ENCODE measurements at places on chromosomes 2 and 18. TPM values are rescaled to one million over a fixed set of nuclear protein-coding genes. Genes with fewer than 3 reads are reported as not detected.

ST6GAL2 gene
- 0.92 TPM for total RNA-seq

DNA sequence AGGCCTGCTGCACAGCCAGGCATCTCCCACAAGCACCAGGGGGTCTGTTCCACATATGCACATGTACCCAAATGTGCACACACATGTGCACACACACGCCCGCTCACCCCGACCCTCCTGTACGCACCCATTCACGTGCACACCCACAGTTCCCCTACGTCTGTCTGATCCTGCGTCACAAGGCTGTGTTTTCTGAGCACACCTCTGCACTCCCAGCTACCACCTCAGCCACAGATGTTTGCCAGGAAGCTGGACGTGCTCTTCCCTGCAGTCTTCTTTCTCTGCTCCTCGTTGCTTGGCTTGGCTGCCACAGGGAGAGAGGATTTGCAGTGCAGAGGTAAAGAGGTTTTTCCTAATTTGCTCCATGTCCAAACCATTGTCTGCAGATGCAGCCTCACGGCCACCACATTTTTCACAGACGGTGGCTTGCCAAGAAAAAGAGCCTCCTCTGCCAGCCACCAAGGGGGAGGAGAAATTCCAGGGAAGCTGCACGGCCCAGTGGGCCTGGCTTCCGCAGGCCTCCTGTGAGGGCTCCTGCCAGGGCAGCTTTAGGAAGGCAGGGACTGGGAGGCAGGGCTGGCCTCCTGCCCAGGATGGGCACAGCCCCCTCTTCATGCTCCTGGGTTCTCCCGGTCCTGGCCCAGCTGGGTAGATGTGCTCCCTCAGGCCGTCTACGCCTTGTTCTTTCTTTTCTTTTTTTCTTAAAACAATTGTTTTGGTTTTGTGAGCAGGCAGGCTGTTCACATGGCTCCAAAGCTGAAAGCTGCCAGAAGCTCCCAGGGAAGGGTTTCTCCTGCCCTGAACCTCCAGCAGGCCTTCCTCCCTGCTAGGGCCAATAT, 29.3 kb upstream of the HS6ST1 start:
- peak; percentile 68 for DNase-seq

DNA sequence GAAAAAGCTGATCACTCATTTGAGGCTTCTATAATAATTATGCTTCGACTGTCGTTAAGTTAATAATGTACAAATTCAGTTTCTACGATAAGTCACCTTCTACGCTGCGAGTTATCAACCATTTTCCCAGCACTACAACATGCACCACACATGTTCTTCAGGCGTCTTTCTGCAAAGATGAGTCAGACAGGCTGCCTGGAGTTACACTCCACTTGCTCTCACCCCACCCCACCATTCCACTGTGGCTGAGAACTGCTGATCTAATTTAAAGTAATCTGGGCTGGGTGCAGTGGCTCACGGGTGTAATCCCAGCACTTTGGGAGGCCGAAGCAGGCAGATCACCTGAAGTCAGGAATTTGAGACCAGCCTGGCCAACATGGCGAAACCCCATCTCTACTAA, 218.6 kb downstream of the DYM start:
- DNase-seq, result no peak

MIB1 gene
- total RNA-seq, result 29.3 TPM

DSC2 gene
- 17.6 TPM for total RNA-seq

DNA sequence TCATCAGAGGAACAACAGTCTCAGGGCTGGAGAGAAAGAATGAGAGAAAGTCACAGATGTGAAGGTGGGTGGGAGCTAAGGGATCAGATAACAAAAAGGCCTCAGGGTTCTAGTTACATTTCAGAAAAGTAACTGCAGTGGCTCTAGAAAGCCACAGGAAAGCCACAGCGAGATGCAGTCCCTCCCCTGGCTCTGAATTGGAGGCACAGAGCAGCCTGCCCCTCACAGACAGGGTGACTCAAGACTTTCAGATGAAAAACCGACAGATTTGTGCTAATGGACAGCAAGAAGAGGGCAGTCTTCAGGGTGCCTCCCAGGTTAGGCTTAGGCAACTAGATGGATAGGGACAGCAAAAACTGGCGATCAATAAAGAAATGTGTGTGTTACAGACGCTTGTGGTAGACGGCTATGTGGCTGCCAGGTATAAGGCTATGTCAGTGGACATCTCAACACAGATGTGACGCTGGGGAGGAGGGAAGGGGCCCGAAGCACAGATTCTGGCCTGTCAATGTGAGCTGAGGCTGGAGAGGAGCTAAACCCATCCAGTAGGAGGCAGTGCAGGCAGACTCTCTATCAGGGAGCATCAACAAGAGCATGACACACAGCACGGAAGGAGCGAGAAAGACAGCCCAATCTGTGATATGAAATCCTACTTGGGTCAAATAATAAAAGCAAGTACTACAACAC, 26.2 kb downstream of the UNC50 start:
- DNase-seq, result no peak
